ENCODE measurements at places on chromosomes 5 and 9.
A peak's percentile ranks its signal among the peaks of the same experiment; 100 is the strongest.

- no peak for DNase-seq
Measured at GRCh38 chr5:147791181-147791580, 8.7 kb upstream of the JAKMIP2 start.

DNA sequence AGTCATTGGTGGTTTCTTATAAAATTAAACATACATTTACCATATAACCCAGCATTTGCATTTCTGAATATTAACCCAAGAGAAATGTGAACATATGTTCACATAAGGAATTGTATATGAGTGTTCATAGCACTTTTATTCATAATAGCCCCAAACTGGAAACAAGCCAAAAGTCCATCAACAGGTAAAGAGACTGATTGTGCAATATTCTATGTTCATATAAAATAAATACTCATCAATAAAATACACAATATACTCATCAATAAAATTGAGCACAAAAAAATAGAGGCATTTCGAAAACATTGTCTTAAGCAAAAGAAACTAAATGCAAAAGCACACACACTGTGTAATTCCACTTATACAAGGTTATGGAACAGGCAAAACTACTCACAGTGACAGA, 3.7 kb downstream of the SMIM23 start:
- no peak for DNase-seq

DNA sequence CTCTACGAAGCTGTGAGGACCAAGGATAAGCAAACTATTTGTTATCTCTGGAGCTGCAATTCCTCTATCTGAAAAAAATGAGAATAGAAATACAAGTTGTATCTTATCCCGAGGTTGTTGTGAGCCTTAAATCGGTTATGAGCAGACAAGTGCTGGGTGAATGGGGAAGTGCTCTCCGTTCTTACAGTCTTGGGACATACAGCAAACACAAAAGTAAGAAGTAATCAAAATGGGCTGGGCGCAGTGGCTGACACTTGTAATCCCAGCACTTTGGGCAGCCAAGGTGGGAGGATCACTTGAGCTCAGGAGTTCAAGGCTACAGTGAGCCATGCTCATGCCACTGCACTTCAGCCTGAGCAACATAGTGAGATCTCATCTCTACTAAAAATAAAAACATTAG, 31.7 kb downstream of the ITK start:
- DNase-seq: no peak

- no peak for DNase-seq
Measured at GRCh38 chr9:114484854-114485443, 20.3 kb downstream of the WHRN start.

- DNase-seq: no peak
Measured at GRCh38 chr5:172745838-172746237, 25.2 kb downstream of the DUSP1 start.

GRCh38 chr9:11158676-11159075, 545.9 kb upstream of the PTPRD start:
- no peak for DNase-seq

DNA sequence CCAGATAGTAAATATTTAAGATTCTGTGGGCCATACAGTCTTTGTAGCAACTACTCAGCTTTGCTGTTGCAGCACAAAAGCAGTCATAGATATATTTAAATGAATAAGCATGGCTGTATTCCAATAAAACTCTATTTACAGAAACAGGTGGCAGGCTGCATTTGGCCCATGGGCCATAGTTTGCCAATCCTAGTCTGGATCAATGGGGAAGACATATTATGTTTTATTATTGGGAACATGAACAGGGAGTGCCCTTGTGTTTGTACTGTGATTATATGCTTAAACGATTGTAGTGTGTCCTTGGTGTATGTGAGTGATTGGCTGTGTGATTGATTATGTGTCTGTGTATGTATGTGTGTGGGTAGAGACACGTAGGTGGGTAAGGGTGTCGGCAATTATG, 12.0 kb upstream of the CCL27 start:
- no peak for DNase-seq

GRCh38 chr9:122420315-122420714, 49.5 kb downstream of the PTGS1 start:
- no peak for DNase-seq

DNA sequence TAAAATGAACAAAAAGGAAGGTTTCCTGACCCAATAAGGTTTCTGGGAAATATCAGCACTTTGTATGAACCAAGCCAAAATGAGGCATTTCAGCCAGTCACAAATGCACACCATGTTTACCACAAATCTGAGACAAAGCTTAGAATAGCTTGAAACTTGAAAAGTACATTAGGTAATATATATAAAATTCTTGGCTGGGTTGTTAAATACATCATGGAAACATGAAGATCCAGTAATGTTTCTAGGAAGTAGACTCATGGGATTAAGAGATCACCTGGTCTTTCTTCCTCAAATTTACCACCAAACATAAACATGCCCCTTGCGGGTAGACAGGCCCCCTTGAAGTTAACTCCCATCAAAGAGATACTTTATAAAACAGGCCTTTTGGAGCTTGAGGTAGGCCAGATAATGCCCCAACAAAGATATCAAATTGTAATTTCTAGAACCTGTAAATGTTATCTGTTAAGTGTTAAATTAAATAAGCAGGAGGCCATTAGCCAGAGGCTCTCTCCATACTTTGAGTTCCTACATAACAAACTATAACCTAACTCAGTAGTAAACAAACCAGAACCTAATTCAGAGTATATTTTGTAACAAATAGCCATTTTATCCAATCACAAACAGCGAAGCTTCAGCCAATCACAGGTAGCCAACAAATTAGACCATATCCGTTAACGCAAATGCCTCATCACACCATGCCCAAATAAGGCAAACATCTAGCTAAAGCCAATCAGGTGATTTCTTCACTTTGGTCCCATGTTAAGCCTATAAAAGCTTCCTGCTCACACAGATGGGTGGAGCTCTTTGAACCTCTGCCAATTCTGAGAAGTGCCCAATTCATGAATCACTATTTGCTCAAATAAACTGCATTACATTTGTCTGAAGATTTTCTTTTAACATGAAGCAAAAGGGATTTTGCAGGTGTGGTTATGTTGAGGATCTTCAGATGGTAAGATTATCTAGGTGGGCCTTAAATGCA, 127.9 kb upstream of the TARS1 start:
- DNase-seq: no peak

DNA sequence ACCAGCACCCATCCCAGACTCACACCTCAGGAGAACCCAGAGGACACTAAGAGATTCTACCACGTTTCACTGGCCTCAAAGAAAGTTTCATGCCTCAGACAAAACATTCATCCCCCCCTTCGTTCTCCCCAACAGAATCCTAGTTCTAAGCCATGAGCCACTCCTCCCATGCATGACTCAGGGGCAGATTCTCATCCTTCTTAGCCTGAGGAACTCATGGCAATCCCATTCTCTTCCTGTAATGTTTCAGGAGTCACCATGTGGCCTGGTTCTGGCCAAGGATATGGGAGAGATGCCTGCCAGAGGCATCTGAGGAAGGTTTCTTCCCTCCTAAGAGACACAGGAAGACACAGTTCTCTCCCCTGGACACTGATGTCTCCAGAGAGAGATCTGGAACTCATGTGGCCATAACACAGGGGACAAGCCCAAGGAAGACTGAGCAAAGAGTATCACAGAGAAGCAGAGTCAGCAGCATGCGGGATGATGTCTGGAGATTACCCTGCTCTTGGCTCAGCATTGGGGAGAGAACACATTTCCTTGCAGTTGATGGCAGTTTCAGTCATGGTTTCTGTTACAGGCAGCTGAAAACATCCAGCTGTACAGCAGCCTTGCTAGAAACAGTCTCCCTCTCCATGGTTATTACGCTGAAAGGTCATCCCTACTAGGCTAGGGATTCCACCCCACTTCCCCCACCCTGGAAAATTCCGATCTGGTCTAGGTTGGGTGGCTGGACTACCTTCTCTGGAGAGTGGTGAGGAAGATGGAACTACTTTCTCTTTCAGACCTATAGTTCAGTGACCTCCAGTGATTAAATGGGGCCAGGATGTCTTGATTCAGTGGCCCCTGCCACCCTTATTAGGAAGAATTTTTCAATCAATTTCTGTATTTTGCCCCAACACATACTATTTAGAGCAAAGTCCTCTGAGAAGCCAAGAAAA, 115.4 kb downstream of the ZNF608 start:
- no peak for DNase-seq

GRCh38 chr5:16550316-16550952, 66.4 kb downstream of the RETREG1 start:
- no peak for DNase-seq

- DNase-seq: no peak
Measured at GRCh38 chr5:44022622-44023021, 366.6 kb downstream of the FGF10 start.

GRCh38 chr9:70000469-70000868, 43.2 kb upstream of the MAMDC2 start:
- no peak for DNase-seq

DNA sequence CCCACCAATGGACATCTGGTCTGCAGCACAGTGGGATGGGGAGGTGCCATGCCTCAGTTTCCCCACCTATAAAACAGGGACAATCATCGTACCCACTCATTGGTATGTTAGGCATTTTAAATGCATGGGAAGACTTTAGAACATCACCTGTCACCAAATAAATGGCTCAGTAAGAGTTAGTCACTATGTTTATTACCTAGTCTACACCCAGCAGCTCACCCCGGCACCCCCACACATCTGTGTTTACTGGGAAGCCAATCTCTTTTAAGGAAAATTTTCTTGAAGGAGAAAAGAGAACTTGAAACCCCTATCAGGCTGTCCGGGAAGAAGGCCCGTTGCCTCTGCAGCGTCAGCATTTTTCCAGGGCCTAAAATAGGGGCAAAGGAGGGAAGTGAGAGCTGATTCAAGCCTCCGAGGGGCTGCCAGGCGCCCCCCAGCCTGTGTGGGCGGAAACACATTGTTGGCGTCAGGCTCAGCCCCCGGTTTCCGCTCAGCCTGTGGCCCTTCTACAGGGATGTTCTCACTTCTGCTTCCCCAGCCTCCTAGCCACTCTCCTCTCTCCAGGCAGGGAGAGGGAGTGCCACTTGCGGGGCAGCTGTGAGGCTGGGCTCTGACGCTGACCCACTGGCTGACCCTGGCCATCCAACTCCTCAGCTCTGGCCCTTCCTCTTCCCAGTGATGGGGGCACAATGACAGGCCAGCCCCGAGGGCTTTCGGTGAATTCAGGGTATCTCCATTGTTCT, 4.6 kb downstream of the CSF1R start:
- peak; percentile 79 for DNase-seq

GRCh38 chr5:96902876-96903275, 26.6 kb downstream of the ERAP2 start:
- no peak for DNase-seq

- no peak for DNase-seq
Measured at GRCh38 chr5:11037080-11037479, 276.0 kb upstream of the DAP start.

DNA sequence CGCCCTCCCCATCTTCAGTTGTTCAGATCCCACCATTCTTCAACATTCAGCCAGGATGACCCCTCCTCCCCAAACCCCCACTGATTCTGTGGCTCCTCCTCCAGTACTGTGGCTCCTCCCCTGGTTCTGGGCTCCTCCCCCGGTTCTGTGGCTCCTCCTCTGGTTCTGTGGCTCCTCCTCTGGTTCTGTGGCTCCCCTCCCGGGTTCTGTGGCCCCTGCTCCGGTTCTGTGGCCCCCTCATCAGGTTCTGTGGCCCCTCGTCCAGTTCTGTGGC, 32.8 kb downstream of the C5orf15 start:
- DNase-seq: no peak

GRCh38 chr5:21701317-21701716, 1151.8 kb downstream of the CDH12 start:
- no peak for DNase-seq

DNA sequence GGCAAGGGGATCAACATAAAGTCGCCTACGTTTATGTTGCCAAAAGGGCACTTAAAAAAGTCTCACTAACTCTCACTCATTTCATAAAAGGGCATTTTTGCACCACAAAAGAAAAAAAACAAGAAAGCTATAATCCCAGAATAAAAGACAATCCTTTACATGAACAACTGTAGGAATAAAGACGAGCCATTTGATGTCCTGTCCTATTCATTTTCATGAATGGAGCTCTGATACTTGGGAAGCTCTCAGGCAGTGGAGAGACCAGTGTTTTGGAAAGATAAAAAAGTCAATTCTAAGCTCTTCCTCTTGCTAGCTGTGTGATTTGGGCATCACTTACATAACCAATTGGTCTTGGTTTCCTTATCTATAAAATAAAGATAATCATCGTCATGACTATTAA, 95.5 kb upstream of the EQTN start:
- no peak for DNase-seq

- no peak for DNase-seq
Measured at GRCh38 chr5:148208226-148208625, 5.4 kb downstream of the SPINK6 start.

- DNase-seq: no peak
Measured at GRCh38 chr9:95148208-95148520, 169.3 kb downstream of the FANCC start.

- DNase-seq: no peak
Measured at GRCh38 chr5:154923441-154924430, 14.3 kb downstream of the GEMIN5 start.

DNA sequence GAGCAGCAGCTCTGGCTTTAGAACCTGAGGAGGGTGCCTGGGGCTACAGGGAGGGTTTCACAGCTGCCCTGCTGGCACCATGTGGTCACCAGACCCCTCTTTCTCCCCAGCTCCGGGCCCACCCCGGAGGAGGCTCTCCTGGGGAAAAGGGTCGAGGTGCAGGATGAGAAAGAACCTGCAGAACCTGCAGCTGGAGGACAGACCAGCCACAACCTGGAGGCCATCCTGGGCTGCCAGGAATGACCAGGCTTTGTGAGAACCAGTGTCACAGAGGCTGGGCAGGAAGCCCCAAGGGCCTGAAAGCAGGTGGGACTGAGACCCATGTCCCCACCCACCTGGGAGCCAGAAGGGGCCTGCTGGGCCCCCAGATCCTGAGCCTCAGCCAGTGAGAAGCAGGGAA, 23.0 kb downstream of the SEMA4D start:
- DNase-seq: peak; percentile 26

DNA sequence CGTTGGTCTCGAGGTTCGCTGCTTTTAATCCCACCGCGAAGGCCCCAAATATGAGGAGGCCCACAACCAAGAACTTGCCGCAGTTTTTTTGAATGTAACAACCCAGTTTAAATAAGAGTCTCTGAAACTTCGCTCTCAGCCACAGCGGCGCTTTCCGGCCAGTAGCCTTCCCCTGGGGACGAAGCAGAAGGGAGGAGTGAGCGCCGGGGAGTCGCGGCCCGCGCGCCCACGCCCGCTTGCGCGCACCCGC, 10.4 kb downstream of the PTCH1 start:
- no peak for DNase-seq

DNA sequence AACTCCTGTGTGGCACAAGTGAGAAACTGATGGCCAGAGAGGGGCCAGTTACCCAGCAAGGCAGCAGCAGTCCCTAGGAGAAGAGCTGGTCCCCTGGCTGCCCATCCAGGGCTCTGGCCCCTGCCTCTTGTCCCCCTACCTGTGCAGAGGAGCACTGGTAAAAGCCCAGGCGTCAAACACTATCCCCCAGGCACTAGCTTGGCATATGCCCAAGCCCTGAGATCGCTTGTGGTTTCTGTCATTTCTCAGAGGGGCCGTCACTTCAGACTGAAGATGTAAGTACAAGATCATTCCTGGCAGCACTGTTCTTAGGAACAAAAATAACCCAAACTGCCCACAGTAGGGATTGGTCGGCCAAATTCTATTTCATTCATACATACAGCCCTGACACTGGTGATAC, 53.9 kb downstream of the COL15A1 start:
- peak; percentile 72 for DNase-seq
